Stimulated activated CD8-positive, alpha-beta memory T cell treated with anti-CD3 and anti-CD28 coated beads, Interleukin-12 subunit alpha, Interleukin-12 subunit beta, amount 100 ng/mL, for 1 hour (primary cell): ENCODE measurements at places on chromosomes 4 and X.

DNA sequence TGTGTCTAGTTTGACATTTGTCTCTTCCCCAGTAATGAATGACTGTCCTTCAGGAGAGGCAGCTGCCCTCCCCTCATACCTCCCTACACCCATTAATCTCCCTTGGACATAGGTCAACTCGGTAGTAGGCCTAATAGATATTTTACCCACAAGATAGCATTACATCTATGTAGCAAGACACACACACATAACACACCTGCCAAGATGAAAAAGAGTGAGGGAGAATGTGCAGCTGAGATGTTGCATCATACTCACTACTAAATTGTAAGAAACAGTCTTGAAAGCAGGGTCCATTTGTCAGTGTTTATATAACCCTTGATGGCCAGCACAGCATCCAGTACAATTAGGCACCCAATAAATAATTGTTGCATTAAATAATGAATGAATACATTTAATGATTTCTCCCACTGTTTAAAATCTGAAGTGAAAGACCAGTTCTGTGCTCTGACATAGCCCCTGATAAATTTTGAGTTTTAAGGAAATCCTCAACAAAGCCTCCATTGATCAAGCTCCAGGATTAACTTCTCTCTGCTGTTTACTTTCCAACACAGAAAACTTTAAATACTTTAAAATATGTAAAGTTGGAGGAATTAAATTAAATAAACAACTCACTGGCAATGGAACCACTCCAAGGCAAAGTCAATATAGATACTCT, 440.8 kb upstream of the RASGEF1B start:
- no peak for DNase-seq

- no peak for DNase-seq
Observed at GRCh38 chr4:111066447-111066846, 443.6 kb upstream of the PITX2 start.

DNA sequence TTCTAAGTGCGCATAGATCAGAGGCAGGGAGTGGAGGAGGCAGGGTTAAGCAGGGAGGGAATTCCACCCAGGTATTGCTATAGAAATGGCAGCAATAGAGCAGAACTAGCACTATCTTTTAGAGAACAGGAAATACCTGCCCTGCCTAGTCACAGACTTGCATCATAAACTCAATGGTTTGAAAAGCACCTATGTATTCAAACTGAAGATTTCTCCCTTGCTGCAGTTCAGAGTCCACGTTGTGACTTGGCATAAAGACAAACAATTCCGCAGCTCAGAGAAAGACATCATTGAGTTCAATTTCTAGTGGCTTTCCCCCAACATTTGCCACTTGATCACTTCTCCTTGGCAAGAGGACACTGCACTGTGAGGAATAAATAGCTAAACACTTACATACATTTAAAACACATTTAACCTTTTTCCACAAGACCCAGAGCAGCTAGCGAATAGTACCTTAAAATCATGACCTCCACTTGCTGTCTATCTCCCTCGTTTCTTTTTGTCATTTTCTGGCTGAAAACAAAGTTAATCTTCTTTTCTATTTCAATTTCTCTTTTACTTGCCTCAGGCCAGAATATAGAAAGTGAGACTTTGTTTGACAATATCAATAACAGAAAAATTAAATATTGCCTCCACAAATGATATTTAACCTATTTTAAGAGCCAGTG, 42.4 kb downstream of the SLC7A11 start:
- no peak for DNase-seq

- DNase-seq = no peak
Observed at GRCh38 chr4:111652236-111652635, 493.0 kb upstream of the FAM241A start.

GRCh38 chr4:133598779-133599178, 449.7 kb downstream of the PCDH10 start:
- no peak for DNase-seq

DNA sequence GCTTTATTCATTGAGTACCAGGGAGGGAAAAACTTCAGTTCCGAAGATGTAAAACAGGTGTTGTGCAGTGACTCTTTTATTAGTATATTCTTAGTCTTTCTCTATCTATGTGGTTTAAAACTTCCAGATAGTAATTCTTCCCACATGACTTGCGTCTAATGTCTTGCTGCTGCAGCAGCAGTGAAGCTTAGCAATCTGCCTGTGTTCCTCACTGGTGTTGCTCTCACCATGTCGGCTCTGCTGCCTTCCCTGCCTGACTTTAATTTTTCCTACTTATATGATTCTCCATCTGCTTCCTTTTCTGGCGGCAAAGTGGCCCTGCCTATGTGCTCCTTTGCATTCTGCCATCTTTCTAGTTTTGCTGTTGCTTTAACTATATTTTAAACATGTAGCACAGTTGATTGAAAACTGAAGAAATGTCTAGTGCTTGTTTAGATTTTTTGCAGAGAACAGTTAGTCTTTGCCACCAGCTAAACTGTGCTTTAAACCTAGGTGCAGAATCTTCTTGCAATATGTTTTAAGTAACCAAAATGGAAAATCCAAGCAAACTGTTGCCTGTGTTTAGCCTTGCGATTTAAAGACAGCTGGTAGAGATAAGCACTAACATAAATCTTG, 1934.2 kb upstream of the IGFBP7 start:
- DNase-seq = no peak

DNA sequence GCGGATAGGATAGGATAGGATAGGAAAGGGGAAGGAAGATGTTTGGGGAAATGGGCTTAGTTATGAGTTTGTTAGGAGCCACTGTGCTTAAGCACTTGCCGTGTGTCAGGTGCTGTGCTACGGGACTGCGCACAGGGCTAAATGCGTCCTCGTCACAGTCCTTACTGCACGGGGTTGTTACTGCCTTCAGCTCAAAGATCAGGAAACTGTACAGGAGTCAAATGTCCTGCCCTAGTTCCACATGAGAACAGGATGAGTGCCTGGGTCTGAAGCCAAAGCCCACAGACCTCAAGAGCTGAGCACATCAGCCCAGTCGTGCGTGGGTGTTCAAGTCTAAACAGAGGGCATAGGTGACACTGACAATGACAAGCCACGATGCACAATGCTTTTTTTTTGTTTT, 15.0 kb downstream of the ACSL1 start:
- DNase-seq = no peak

- DNase-seq = no peak
Observed at GRCh38 chrX:8358302-8358701, 106.3 kb upstream of the VCX3B start.

GRCh38 chr4:25104591-25104990, 55.7 kb downstream of the SEPSECS start:
- no peak for DNase-seq
